HS-27A (cell line): ENCODE measurements at places on chromosomes 1 and 21.

GRCh38 chr1:8883491-8883890, 5.0 kb upstream of the ENO1 start:
- no peak for DNase-seq

- DNase-seq: no peak
Observed at GRCh38 chr21:45222001-45222400, 65.7 kb downstream of the POFUT2 start.

- DNase-seq: no peak
Observed at GRCh38 chr1:153402226-153402625, 11.4 kb upstream of the S100A8 start.

DNA sequence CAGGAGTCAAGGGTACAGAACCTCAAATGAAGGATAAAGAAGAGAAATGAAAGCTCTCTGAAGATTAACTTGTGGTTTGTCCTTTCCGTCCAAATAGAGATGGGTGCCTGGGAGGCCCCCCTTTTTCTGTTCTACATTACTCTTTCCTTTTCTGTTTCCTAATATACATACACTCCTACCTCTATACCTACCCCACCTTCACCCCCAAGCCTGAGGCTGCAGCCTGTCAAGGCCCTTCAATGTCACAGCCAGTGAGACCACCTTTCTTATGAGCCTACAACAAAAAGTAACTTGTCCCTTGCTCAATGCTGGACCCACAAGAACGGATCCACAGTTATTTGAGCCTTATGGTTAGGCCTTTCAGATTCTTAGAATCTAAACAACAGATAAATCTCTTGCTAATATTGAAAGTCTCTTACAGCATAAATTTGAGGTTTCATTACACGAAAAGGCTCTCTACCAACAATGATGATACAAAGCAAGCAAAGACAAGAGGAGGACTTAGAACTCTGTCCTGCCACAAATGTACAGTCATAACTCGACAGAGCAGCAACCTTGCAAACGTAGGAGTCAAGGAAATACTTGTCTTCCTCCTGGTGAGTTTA, 4.1 kb upstream of the TRAF3IP3 start:
- no peak for DNase-seq

DNA sequence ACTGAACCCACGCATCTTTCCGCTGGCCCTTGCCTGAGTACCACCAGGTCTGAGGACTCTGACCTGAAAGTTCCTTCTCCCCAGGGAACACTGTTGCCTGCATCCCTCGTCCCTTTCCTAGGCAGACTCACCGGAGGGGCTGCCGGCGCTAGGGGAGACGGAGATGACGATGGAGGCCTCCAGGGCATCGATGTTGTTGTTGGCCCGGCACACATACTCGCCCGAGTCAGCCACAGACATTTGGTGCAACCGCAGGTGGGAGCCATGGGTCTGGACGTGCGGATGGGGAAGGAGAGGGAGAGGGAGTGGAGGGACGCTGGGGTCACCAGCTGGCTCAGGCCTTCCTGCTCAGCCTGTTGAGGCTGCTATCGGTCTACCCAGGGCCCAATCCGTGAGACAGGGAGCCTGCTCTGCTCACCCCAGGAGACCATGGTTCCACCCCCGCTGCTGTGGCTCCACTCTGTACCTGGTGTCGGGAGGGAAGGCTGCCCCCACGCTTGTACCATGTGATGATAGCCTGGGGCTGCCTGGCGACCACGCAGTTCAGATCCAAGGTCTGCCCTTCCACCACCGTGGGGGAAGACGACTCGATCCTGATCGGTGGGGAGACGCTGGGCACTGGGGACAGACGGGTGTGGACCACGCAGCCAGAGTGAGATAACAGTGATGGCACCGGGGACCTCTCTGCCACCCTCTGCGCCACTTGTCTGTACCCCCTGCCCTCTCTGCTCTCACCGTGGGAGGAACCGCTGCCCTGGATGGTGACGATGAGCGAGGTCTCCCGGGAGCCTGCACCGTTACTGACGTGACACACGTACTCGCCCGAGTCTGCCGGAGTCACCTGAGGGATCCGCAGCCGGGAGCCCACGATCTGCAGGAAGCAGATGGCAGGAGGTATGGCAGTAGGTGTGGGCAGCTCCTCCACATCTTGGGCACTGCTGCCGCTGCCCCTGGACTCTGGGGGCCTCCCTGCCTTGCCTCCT, 35.4 kb downstream of the LDLRAD2 start:
- DNase-seq: no peak

GRCh38 chr1:194176212-194176611, 989.8 kb upstream of the B3GALT2 start:
- DNase-seq: no peak

DNA sequence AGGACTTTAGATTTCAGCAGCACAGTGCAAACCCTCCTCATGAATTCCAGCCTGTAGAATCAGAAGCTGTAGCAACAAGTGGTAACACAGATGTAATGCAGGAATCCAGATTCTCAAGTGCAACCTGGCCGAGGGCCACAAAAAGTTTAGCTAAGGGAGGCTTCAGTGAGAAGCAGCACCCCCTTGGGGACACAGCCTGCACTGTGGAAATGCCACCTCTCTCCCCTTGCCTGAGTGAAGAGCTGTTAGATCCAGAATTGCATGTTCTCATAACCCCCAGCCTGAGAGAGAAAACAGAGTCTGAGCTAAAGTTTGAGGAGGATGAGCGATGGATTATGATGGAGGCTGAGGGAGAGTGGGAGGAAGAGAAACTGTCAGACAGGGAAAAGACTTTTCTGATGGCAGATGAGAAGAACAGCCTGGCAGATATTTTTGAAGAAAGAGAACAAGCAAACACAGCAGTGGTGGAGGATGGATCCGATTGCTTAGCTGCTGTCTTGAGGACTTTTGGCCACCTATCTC, 80.5 kb upstream of the BMP8A start:
- no peak for DNase-seq

DNA sequence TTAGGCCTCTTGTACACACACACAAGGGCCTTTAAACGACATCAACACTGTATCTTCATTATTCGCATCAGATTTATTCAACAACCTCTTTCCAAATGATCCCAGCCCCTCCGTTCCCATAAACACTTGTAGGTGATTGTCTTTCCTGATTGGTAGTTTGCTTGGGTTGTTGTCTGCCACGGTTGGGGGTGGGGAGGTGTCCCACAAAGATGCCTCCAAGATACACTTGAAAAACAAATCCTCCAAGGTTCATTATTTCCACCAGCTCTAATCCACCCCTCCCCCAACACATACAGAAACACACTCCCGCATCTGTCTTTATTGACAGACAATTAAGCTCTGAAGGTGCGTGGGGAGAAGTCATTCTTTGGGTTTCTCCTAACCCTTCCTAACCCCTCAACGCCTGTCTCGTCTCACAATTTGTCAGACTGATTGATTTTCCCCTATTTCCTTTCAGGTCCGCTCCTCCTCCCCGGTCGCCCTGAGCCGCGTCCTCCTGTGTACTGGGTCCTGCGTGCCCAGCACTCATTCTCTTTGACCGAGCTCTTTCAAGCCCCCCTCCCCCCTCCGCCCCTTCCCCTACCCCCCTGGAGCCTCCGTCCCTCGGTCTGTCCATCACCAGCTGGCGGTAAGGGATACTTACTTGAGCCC, 1.4 kb downstream of the WDR26 start:
- no peak for DNase-seq

GRCh38 chr1:85357817-85358216, 81.4 kb upstream of the BCL10 start:
- DNase-seq: no peak

DNA sequence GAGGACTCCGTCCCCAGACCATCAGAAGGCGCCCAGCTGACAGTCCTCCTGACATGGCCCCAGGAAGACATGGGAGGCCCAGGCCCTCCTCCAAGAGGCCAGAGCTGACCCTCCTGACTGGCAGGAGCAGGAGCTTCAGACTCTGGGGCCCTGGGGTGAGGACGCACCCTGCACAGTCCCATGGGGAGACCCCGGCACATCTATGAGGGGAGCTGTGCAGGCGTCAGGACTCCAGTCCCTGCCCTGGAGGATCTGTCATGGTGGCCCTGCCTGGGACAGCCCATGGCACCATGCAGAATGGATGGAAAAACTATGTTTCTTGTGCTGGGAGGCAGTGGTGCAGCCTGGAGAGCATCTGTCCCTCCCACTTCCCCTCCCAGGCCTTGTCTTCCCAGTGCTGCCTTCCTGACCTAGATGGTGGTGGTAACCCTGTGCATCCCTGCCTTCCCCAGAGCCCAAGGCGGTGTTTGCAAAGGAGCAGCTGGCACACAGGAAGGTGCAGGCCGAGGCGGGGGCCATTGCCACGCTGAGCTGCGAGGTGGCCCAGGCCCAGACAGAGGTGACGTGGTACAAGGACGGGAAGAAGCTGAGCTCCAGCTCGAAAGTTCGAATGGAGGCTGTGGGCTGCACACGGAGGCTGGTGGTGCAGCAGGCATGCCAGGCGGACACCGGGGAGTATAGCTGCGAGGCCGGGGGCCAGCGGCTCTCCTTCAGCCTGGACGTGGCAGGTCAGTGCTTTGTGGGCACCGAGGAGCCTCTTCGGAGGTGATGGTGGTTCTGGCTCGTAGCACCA, 41.9 kb downstream of the OBSCN start:
- no peak for DNase-seq

GRCh38 chr1:107184888-107185287, 44.0 kb downstream of the NTNG1 start:
- no peak for DNase-seq

- DNase-seq: no peak
Observed at GRCh38 chr1:179995576-179995975, 41.0 kb downstream of the CEP350 start.

DNA sequence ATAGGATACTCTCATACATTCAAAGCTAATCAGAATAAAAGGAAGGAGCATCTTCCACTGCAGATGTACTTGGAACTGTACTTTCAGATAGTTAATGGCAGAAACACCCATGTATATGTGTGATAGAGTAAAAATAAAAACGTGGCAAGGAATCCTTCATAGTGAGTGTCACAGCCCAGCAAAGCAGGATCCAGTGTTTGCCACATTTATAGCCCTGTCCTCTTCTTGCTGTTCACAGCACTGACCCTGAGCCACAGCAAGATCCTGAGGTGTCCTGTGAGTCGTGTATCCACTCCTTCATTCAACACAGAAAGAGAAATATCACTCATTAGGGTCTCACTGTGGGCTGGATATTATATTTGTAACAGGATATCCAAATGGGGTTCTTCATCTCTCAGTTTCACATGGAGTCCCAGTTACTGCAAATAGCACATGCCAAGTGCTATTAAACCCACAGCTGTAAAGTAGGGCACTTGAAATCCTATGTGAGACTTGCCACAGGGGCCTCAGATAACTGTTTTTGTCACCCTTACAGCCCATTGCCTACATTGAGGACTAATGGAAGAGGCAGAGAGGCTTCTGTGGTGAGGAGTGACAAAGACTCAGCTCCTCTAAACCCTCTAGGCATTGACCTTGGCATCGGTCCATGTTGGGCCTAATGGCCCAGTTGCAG, 41.3 kb downstream of the CYP2J2 start:
- no peak for DNase-seq

DNA sequence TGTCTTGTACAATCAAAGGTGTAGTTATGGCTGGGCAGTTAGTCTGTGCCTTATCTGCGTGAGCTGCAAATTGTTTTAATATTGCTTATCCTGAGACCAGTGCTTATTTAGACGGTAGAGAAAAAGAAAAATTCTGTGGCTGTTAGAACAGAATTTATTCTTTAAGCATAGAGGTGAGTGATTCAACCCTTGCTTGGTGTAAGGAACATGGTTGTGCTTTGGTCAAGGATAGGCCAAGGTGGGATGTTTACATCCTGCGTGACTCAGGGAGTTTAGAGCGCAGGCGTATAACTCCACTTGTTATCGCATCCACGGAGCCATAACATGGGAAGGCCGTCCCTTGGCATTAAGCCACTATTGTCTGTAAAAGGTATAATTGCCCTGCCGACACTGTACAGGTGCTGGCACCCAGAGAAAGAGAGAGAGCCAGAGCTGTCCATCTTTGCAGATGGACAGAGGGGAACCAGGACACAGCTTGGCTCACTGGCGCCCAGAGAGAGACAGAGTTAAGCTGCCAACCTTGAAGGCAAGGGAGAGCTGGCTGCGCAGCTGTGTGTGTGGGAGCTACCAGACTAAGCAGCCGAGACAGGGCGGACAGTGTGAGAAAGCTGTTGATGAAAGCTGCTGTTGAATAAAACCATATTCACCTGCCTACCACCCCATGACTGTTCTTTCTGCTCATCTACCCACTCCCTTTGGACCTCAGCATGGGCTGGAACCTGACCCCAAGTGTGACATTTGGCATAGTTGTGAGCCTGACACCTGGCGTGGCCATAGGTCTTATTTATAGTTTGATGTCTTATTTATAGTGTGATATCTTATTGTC, 200.4 kb downstream of the DYRK1A start:
- no peak for DNase-seq

- DNase-seq: no peak
Observed at GRCh38 chr1:32893198-32894018, 7.1 kb downstream of the HPCA start.

- no peak for DNase-seq
Observed at GRCh38 chr1:21435646-21436487, 4.1 kb upstream of the NBPF3 start.

- DNase-seq: no peak
Observed at GRCh38 chr1:99674115-99675064, 28.5 kb downstream of the PALMD start.

DNA sequence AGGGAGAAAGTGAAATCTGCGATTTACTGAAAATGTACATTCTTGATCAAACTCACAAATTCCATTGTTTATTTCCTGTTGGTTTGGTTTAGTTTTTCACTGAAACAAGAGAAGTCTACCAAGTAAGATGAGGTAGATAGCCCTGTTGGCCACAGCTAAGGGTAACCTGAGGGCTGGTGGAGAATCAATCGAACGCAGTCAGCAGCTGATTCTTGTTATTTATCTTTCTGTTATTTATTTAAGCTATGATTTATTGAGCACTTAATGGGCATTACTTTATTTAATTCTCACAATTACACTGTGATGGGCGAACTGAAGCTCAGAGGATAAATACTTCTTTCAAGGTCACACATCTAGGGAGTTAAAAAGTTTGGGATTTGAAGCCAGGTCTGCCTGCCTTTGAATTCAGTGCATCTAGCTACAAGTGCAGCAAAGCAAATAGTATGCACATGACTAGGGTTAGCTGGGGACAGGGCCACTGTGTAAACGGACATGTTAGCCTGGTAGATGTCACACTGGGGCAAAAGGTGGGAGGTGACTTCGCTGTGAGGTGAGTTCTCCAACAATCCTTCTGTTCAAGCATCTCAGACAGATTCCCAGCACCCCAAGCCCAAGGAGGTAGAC, 106.5 kb upstream of the GADD45A start:
- DNase-seq: no peak

- DNase-seq: peak; percentile 54
Observed at GRCh38 chr1:105485207-105485606, 1571.3 kb upstream of the PRMT6 start.

DNA sequence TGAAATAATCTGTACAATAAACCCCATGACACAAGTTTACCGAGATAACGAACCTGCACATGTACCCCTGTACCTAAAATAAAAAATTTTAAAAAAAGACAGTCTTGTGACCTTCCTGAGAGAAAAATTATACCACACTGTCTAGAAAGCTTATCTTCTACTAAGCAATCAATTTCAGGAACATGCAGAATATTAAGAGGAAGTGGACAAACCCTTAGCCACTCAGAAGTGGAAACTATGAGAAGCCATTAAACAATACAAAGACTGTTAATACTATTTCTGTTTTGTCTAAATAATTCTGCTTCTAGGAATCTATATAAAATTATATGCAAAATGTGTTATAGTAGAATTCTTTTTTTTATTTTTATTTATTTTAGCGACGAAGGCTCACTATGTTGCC, 93.9 kb downstream of the ADAMTS1 start:
- DNase-seq: no peak

- DNase-seq: no peak
Observed at GRCh38 chr1:118381197-118381869, 196.3 kb upstream of the SPAG17 start.
